Activated CD4-positive, alpha-beta T cell treated with anti-CD3 and anti-CD28 coated beads for 36 hours (primary cell): ENCODE measurements at places on chromosomes 5 and 9. TPM values are rescaled to one million over a fixed set of nuclear protein-coding genes. Genes with fewer than 3 reads are reported as not detected.

DND1 gene
- 2.1 TPM for total RNA-seq

DNA sequence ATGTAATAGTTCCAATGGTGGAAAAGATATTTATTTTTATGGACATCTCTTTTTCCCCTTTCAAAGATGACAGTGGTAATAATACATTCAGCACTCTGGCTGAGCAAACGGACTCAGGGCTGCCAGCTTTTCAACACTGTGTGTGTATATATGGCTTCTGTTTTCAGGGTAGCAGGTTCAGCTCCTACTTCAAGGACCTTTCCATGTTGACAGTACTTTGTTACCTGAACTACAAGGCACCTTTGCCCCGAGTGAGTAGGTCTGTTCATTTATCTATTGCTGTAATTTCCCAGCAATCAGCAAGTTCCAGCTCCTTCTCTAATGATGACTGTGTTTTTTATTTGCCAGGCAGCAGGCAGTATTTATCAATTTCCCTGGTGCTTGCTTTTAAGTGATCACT lies 387.4 kb upstream of the KIF2A start:
- H3K4me3 ChIP-seq = no peak overlapping the region
- no peaks in the 10 kb centered on the region for H3K36me3 ChIP-seq
- peaks cover 2% of the 10 kb centered on the region for H3K27me3 ChIP-seq
- DNase-seq = no peak
- H3K4me1 ChIP-seq = no peaks in the 10 kb centered on the region

DNA sequence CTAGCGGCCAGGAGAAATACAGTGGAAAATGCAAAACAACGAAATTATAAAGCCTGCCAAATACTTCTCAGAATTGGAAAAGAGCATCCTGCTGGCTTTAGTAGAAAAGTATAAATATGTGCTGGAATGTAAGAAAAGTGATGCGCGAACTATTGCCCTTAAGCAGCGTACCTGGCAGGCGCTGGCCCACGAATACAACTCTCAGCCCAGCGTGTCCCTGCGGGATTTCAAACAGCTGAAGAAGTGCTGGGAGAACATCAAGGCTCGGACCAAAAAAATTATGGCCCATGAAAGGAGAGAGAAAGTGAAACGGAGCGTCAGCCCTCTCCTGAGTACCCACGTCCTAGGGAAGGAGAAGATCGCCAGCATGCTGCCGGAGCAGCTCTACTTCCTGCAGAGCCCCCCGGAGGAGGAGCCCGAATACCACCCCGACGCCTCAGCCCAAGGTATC lies 15.0 kb downstream of the MSANTD3 start:
- no peaks in the 10 kb centered on the region for H3K27me3 ChIP-seq
- no peak overlapping the region for H3K4me3 ChIP-seq
- H3K27ac ChIP-seq = no peak overlapping the region
- H3K4me1 ChIP-seq = no peaks in the 10 kb centered on the region
- H3K36me3 ChIP-seq = peaks cover 3% of the 10 kb centered on the region

DNA sequence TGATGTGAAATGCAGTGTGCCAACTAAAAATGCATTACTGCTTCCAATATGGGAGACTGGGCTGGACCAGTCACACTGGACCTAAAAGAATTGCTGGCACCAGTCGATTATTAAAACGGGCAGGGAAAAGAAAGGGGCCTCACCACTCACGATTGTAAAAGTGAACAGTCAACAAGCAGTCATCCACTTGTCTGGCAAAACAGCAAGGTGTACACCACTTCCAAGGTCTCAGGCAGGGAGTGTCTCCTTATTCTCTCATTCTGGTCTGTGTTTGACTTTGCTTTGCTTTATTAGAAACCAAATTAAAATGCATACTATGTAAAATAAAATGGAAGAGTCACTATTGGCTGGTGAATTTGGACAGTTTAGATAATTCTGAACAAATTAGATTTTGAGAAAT lies 57.8 kb upstream of the TRPM3 start:
- no peak for DNase-seq
- H3K4me3 ChIP-seq = no peak overlapping the region
- no peaks in the 10 kb centered on the region for H3K36me3 ChIP-seq
- H3K4me1 ChIP-seq = no peaks in the 10 kb centered on the region

GRCh38 chr5:106140101-106140500 lies 1530.6 kb downstream of the EFNA5 start:
- no peak for DNase-seq
- H3K4me3 ChIP-seq = no peak overlapping the region
- H3K27ac ChIP-seq = no peak overlapping the region
- H3K4me1 ChIP-seq = no peaks in the 10 kb centered on the region
- H3K36me3 ChIP-seq = no peaks in the 10 kb centered on the region

GRCh38 chr9:101388507-101388993 lies 3.7 kb upstream of the BAAT start:
- H3K27me3 ChIP-seq = no peaks in the 10 kb centered on the region
- DNase-seq = no peak
- H3K36me3 ChIP-seq = peaks cover 57% of the 10 kb centered on the region
- peak overlapping the region; percentile 67 for H3K27ac ChIP-seq
- peaks cover 25% of the 10 kb centered on the region for H3K4me1 ChIP-seq

DNA sequence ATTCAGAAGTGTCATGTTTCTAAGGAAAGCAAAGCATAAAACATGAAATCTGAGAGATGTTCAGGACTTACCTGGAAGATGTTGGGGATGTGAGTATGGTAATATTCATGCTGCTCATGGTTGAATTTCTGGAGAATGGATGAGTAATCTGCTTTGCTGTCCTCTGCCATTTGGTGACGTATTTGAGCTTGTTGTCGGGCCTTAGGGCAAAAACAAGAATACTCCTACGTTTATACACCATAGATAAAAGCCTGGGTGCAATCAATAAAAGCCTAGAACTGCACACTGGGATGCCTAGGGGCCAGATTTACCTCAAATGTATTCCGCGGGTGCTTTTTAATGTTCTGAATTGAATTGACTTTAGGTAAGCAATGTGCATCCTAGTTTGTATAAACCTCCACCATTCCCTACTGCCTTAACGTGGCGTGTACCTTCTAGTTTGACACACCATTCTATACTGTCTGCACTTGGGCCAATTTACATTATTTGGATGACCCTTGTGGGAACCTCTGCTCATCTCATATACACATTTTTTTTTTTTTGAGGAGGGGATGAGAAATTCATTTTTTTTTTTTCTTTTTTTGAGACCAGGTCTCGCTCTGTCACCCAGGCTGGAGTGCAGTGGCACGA lies 94.4 kb downstream of the USP20 start:
- H3K27ac ChIP-seq = peak overlapping the region; percentile 86
- H3K36me3 ChIP-seq = peaks cover 57% of the 10 kb centered on the region
- H3K27me3 ChIP-seq = no peaks in the 10 kb centered on the region
- H3K4me3 ChIP-seq = no peak overlapping the region

COQ4 gene
- total RNA-seq = 32.1 TPM

GABRG2 gene
- not detected for total RNA-seq

DNA sequence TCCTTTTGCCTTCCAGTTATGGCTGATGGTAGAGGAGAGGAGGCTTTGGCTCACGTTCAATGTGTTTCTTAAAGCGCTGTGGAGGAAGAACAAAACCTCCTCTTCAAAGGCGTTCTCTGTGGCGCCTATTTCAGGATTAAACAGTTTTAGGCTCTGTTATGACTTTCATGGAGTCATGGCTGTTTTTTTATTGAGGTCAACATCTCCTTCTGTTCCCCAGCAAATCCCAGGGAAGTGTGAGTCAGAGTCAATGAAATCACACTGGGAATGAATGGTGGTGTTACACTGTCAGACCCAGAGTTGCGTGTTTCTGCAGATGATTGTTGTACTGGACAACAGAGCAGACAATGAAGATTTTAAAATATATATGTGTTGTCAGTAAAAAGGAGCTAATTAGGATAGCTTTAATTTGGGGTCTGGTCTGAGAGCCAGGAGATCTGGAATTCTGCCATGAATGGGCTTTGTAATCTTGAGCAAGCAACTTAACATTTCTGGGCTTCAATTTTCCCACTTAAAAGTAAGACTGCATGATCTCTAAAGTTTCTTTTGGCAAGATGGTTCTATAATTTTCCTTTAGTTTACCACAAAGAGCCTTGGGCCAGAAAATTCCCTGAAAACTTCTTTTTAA lies 240.7 kb downstream of the CSNK1G3 start:
- H3K27ac ChIP-seq = no peak overlapping the region
- H3K4me3 ChIP-seq = no peak overlapping the region
- no peaks in the 10 kb centered on the region for H3K4me1 ChIP-seq
- no peaks in the 10 kb centered on the region for H3K36me3 ChIP-seq

DNA sequence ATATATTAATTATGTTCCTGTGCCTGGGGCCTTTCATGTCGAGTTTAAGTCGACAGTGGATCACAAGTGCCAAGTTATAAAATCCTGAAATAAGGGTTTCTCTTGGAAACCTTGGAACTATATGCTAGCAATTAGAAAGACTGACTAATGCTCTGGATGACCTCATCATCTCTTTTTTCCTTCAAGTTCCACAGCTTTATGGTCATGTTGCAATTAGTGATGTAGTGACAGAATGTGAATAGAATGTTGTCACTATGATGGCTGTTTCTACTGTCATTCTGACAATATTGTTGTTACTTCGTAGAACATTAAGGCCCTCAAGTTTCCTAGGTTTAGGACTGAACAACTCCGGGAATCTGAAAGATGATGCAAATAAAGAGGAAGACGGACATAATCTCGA lies 368.0 kb upstream of the SEMA6A start:
- no peak overlapping the region for H3K4me3 ChIP-seq
- H3K4me1 ChIP-seq = no peaks in the 10 kb centered on the region
- H3K27me3 ChIP-seq = peaks cover 7% of the 10 kb centered on the region
- no peak overlapping the region for H3K27ac ChIP-seq

LRRC19 gene
- not detected for total RNA-seq

DNA sequence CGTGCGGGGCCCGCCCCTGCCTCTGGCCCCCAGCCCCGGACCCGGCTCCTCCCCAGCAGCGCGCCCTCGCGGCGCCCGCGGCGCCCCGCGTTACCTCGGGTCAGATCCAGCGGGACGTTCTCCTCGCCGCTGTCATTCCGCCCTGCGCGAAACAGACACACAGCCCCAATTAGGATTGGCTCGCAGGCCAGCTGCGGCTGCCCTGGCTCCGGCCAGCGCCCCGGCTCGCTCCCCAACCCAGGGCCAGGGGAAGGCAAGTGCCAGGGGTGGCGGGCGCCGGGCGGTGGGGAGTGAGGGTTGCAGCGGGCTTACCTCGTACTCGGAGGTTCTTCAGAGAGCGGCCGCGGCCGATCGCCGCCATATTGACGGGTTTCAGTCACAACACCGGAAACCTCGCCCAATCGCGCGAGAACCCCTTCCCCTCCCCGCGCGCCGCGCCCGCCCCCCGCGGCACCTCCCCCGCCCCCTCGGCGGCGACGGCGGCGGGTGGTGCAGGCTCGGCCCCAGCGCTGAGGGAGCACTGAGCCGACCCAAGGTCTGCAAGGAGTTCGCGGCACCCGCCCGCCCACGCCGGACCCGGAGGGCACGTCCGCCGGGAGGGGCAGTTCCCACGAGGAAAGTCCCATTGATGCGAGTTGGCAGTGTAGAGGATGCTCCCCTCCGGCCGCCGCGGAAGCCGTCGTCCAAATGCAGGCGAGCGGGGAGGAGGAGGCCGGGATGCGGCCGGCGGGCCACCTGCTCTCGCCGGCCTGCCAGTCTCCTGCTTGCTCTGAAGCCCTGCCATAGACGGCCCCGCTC lies at the start of gene RICTOR:
RICTOR (minus strand) TSS at position 383 of the 798 bp plus-strand sequence; CDS start at position 361, 22 bp downstream.
- H3K27ac ChIP-seq = peak within 1 kb of the TSS; percentile 99
- H3K36me3 ChIP-seq = peaks cover 13% of the 10 kb centered on the region

GRCh38 chr5:35338157-35338453 lies 107.8 kb upstream of the PRLR start:
- H3K27me3 ChIP-seq = peaks cover 9% of the 10 kb centered on the region
- no peaks in the 10 kb centered on the region for H3K4me1 ChIP-seq

ATG10 gene
- total RNA-seq = 8.1 TPM

- H3K27me3 ChIP-seq = no peaks in the 10 kb centered on the region
- no peak overlapping the region for H3K4me3 ChIP-seq
- H3K27ac ChIP-seq = no peak overlapping the region
- no peaks in the 10 kb centered on the region for H3K4me1 ChIP-seq
These were observed 1816.1 kb upstream of the C9orf72 start for GRCh38 chr9:29389421-29389820.

CD14 gene
- 0.43 TPM for total RNA-seq

DNA sequence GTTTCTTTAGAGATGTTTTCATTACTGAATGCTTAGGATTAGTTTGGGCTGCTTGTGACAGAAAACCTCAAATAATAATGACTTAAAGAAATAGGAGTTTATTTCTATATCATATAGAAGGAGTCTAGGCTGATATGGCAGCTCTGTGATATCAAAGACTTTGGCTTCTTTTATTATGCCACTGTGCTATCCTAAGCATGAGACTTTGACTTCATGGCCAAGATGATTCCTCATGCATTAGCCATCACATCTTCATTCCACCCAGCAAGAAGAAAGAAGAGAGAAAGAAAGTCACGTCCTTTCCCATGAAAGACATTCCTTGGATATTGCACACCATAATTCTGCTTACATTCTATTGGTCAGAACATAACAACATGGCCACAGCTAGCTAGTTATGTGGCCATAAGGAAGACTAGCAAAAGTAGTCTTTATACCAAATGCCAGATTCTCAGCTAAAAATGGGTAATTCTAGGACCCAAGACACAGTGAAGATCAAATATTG lies 76.2 kb downstream of the DAPK1 start:
- H3K27ac ChIP-seq = no peak overlapping the region
- no peaks in the 10 kb centered on the region for H3K27me3 ChIP-seq
- DNase-seq = no peak
- H3K4me3 ChIP-seq = no peak overlapping the region

GRCh38 chr9:109047259-109047658 lies 34.0 kb upstream of the CTNNAL1 start:
- no peaks in the 10 kb centered on the region for H3K27me3 ChIP-seq
- no peak overlapping the region for H3K4me3 ChIP-seq
- H3K4me1 ChIP-seq = peaks cover 12% of the 10 kb centered on the region
- H3K36me3 ChIP-seq = peaks cover 59% of the 10 kb centered on the region

DNA sequence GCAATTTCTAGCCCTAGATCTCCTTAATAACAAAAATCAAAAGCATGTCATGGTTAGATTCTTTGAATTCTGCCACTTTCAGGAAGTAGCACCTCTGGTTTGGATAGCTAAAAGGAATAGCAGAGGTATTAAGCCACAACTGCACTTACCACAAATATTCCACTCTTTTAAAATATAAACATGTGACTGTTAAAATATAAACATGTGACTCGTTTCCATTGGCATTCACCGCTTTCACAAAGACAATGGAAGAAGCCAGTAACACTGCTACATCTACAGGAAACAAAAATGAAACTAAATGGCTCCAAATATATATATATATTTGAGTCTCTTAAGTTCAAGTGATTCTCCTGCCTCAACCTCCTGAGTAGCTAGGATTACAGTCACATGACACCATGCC lies 222.9 kb downstream of the ARL15 start:
- H3K27me3 ChIP-seq = no peaks in the 10 kb centered on the region
- no peak overlapping the region for H3K27ac ChIP-seq
- no peak overlapping the region for H3K4me3 ChIP-seq
- DNase-seq = no peak
- H3K4me1 ChIP-seq = no peaks in the 10 kb centered on the region

DNA sequence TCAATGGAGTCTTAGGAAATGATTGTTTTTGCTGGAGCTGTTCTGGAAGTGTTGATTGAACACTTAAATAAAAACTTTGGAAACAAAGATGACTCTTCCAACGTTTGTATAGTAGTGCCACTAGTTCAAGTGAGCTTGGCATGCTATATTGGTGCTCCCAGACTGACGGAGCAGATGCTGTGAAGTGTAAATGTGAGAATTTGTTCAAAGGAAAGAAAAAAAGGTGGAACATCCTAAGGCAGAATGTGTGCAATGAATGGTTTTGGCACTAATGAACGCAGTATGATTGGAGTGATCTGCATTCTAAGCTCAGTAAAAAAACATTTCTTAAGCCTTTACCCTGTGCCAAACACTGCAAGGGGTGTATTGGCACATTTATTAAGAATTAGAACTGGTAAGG lies 69.8 kb downstream of the ZNF474 start:
- no peaks in the 10 kb centered on the region for H3K4me1 ChIP-seq
- H3K36me3 ChIP-seq = no peaks in the 10 kb centered on the region
- no peak overlapping the region for H3K4me3 ChIP-seq
- no peak overlapping the region for H3K27ac ChIP-seq

CTXN3 gene
- not detected for total RNA-seq

SYK gene
- 0.11 TPM for total RNA-seq
